ENCODE measurements at places on chromosomes 3 and 15. TPM values are rescaled to one million over a fixed set of nuclear protein-coding genes. Genes with fewer than 3 reads are reported as not detected.
A peak's percentile ranks its signal among the peaks of the same experiment; 100 is the strongest.

DNA sequence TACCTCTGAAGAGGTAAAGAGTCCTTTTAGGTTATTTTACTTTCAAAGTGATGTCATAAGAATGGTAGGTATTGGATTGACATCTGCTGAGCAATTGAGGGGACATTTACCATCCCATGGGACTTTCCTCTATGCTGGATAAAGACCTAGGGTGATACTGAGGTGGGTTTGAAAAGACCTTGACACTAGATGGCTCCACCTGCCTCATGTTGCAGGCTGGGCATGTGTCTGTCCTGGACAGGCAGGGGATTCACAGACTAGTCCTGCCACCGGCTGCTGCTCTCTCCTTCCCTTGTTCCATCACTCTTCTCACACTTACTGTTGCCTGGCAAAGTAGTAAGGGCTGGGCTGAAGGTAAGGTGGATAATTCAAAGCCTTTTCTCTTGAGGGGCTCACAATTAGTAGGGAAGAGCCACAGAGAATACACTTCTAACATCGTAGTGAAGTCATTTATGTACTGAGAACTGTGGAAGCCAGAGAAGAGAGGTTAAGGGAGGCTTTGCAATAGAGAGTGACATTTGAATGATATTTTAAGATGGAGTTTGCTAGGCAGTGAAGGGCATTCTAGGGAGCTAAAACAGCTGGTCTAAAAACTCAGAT is 27.7 kb downstream of the TRAK1 start:
- H3K27ac ChIP-seq = peak overlapping the region; percentile 85
- peak; percentile 34 for DNase-seq
- H3K4me1 ChIP-seq = peaks cover 80% of the 10 kb centered on the region
- H3K36me3 ChIP-seq = peaks cover 11% of the 10 kb centered on the region
- H3K27me3 ChIP-seq = no peaks in the 10 kb centered on the region

DNA sequence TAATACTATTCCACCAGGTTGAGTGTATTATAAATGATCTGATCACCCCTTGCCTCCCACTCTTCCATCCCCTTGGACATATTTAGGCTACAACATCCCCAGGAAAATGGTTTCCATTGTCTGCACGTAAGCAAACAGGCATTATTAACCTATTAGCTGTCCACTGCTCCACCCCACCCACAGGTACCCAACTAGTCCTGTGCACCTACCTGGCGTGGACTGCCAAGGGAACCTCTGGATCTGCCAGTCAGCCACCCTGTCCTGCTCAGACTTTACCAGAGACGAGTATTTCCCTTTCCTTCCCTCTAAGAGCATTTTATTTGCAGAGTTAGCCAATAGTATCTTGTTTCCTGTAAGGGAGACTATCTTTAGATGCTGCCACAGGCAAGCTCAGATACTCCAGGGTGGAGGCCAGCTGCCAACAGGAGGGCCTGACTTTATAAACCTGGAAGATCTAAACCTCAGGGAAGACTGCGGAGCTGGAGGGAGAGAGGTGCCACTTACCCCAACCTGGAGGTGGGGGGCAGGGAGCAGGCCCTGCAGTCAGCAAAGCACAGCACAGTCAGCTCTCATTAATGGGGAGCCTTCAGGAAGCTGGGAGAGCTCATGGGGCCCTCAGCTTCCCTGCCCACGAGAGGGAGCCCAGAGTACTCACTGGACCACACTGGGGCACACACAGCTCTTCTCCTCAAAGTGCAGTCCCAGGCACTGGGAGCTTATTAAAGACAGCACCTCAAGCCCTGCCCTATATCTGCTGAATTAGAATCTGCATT is at the start of gene CX3CR1:
Gene CX3CR1, minus strand, starts transcription at position 292 of the 773 bp plus-strand sequence. CDS start 13,527 bp downstream, outside the sequence.
- H3K27me3 ChIP-seq = peaks cover 8% of the 10 kb centered on the region
- H3K27ac ChIP-seq = no peak within 1 kb of the TSS
- no peak for DNase-seq
- H3K4me1 ChIP-seq = peaks cover 25% of the 10 kb centered on the region
- no peak within 1 kb of the TSS for H3K4me3 ChIP-seq

DNA sequence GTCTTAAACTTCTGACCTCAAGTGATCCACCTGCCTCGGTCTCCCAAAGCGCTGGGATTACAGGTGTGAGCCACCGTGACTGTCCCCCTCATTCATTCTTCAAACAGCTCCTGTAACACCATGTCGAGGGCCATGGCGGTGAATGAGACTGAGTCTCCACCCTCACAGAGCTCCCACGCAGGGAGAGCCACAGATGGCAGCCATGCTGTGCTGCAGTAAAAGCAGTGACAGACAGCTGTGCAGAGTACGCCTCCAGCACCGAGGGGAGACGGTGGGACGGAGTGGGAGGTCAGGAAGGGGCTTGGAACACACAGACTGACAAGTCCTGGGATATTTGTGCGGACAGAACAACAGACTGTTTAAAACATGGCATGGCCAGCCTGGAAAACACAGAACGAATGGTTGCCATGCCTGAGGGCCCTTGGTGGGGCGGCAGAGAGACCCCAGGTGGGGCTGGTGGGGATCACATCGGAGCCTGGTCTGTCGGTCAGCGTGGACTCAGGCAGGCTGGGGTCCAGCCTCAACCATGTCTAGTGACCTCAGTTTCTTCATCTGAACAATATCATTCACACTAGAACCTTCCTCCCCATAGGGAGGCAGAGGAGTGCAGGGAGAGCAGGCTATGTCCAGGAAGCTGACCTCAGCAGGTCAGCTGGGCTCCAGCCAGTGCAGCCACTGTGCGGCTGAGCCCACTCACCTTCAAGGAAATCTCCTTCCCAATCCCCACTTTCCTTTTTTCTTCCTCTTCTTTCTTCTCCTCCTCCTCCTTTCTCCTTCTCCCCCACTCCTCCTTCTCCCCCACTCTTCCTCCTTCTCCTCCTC is 20.6 kb upstream of the LCTL start:
- H3K36me3 ChIP-seq = no peaks in the 10 kb centered on the region
- H3K27ac ChIP-seq = no peak overlapping the region
- H3K27me3 ChIP-seq = peaks cover 23% of the 10 kb centered on the region
- no peak overlapping the region for H3K4me3 ChIP-seq
- DNase-seq = no peak

GRCh38 chr3:12869035-12869621 is 27.8 kb upstream of the RPL32 start:
- DNase-seq = no peak
- H3K36me3 ChIP-seq = no peaks in the 10 kb centered on the region
- H3K4me3 ChIP-seq = no peak overlapping the region
- peaks cover 14% of the 10 kb centered on the region for H3K4me1 ChIP-seq
- no peak overlapping the region for H3K27ac ChIP-seq

- no peak for DNase-seq
- peaks cover 43% of the 10 kb centered on the region for H3K27me3 ChIP-seq
- H3K27ac ChIP-seq = no peak overlapping the region
- no peaks in the 10 kb centered on the region for H3K4me1 ChIP-seq
Measured at GRCh38 chr15:80241508-80241907, 10.5 kb downstream of the CTXND1 start.

GRCh38 chr3:35223632-35224394 is 415.5 kb upstream of the ARPP21 start:
- DNase-seq = no peak
- H3K27ac ChIP-seq = no peak overlapping the region
- peaks cover 6% of the 10 kb centered on the region for H3K36me3 ChIP-seq
- no peaks in the 10 kb centered on the region for H3K4me1 ChIP-seq

DNA sequence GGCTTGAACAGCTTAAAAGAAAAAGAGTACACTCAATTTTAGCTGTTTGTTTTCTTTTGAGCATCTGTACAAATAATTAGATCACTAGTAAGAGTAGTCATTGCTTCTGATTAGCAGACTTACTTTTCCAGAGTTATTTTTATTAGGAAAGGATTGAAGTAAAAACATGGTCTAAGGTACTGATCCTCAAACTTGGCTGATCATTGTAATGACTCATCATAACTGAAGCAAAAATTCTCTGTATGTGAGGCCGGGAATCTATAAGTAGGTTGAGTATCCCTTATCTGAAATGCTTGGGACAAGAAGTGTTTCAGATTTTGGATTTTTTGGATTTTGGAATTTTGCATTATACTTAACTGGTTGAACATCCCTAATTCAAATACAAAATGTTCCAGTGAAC is 12.4 kb downstream of the NMD3 start:
- H3K36me3 ChIP-seq = peaks cover 19% of the 10 kb centered on the region
- H3K4me3 ChIP-seq = no peak overlapping the region
- peak overlapping the region; percentile 23 for H3K27ac ChIP-seq
- peaks cover 13% of the 10 kb centered on the region for H3K4me1 ChIP-seq
- no peak for DNase-seq
- H3K27me3 ChIP-seq = no peaks in the 10 kb centered on the region

DNA sequence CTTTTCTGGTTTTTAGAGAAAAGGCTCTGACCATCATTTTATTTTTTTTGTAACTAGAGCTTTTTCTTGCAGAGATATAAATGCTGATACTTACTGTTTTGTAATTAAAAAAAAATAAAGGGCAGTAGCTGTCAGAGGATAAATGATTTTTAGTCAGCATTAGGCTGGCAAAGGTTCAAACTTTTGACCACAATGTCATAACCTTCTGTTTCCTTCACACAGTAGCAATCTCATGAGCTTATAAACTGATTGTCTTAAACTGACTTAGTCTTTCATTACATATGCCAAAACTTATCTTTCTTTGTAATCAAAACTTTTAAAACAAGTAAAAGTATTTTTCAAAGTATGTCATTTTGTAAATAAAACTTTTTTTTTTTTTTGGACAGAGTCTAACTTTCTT is 841.9 kb downstream of the OTOL1 start:
- H3K4me1 ChIP-seq = peaks cover 15% of the 10 kb centered on the region
- H3K36me3 ChIP-seq = peaks cover 14% of the 10 kb centered on the region
- no peak overlapping the region for H3K27ac ChIP-seq
- H3K4me3 ChIP-seq = no peak overlapping the region
- peaks cover 4% of the 10 kb centered on the region for H3K27me3 ChIP-seq
- DNase-seq = no peak

DNA sequence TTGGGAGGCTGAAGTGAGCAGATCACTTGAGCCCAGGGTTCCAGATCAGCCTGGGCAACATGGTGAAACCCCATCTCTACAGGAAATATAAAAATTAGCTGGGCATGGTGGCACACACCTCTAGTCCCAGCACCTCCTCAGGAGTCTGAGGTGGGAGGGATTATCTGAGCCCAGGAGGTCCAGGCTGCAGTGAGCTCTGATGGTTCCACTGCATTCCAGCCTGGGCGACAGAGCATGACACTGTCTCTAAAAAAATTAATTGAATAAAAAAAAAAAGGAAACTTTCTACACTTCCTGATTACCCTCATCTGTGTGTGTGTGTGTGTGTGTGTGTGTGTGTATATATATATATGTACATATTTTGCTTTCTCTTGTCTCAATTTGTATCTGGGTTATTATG is 31.4 kb downstream of the DIPK2A start:
- peaks cover 7% of the 10 kb centered on the region for H3K4me1 ChIP-seq
- no peak for DNase-seq
- H3K27ac ChIP-seq = no peak overlapping the region
- H3K4me3 ChIP-seq = no peak overlapping the region
- no peaks in the 10 kb centered on the region for H3K27me3 ChIP-seq

- DNase-seq = no peak
- no peak overlapping the region for H3K4me3 ChIP-seq
- peaks cover 18% of the 10 kb centered on the region for H3K27me3 ChIP-seq
- H3K4me1 ChIP-seq = no peaks in the 10 kb centered on the region
- no peak overlapping the region for H3K27ac ChIP-seq
- H3K36me3 ChIP-seq = peaks cover 12% of the 10 kb centered on the region
Measured at GRCh38 chr15:68833700-68834331, 13.1 kb upstream of the ANP32A start.

GRCh38 chr3:58175187-58175436 is 35.7 kb downstream of the DNASE1L3 start:
- H3K4me1 ChIP-seq = peaks cover 13% of the 10 kb centered on the region
- DNase-seq = no peak
- H3K27ac ChIP-seq = peak overlapping the region; percentile 55
- no peaks in the 10 kb centered on the region for H3K36me3 ChIP-seq

DNA sequence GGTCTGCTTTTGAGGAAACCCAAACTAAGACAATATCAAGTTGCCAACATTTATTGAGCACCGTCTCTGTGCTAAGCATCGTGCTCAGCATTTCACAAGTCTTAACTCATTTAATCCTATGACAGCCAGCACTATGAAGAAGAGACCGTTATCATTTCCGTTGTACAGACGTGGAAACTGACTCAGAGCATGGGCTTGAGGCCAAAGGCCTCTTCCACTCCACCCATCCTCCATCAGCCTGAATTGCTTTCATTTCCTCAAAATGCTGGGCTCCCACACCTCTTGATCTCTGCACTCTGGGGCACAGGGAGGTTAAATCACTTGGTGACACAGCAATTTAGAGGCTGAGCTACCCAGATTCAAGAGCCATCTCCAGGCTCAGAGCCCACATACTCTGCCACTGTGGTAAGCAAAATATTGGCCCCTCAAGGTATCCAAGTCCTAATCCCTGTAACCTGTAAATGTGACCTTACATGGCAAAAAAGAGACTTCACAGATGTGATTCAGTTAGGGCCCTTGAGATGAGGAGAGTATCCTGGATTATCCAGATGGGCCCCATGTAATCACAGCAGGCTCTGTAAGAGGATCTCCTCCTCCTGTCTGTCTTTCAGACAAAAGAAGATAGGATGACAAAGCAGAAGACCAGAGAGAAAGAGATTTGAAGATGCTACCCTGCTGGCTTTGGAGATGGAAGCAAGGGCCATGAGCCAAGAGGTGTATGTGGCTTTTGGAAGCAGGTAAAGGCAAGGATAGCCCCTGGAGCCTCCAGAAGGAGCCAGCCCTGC is 24.3 kb upstream of the FLNB start:
- no peaks in the 10 kb centered on the region for H3K27me3 ChIP-seq
- peaks cover 42% of the 10 kb centered on the region for H3K4me1 ChIP-seq
- peak overlapping the region; percentile 87 for H3K27ac ChIP-seq
- peak overlapping the region; percentile 64 for H3K4me3 ChIP-seq

DNA sequence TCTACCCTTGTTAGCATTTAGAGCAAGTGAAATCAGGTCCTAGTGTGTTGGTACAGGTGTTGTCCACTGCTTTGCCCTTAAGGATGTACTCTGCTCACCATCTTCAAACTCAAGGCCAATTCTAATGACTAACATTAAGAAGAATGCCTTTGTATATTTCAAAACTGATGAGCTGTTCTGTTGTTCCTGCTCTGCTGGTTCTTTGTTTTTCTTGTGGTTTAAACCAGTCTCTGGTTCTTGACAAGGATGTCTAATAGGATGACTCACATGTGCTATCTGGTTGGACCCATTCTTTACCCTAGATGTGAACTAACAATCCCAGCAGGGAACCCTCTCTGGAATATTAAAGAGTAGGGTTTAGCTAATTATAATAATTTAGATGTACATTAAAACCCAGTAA is 17.3 kb downstream of the ABHD5 start:
- peaks cover 54% of the 10 kb centered on the region for H3K4me1 ChIP-seq
- peaks cover 21% of the 10 kb centered on the region for H3K36me3 ChIP-seq
- no peaks in the 10 kb centered on the region for H3K27me3 ChIP-seq
- H3K4me3 ChIP-seq = no peak overlapping the region
- peak overlapping the region; percentile 47 for H3K27ac ChIP-seq

GRCh38 chr3:39911465-39912309 is 102.3 kb downstream of the MYRIP start:
- peaks cover 58% of the 10 kb centered on the region for H3K4me1 ChIP-seq
- H3K27me3 ChIP-seq = no peaks in the 10 kb centered on the region
- no peak overlapping the region for H3K4me3 ChIP-seq
- H3K36me3 ChIP-seq = no peaks in the 10 kb centered on the region
- DNase-seq = peak; percentile 45

NR1I2 gene
- not detected for total RNA-seq

TATDN2 gene
- total RNA-seq = 30.3 TPM

CALML4 gene
- total RNA-seq = 1.0 TPM

ISG20 gene
- total RNA-seq = 0.66 TPM

CLRN1 gene
- total RNA-seq = not detected

SENP2 gene
- 40.6 TPM for total RNA-seq

CPEB1 gene
- total RNA-seq = 4.5 TPM

PCLAF gene
- 29.0 TPM for total RNA-seq

GMPPB gene
- 30.2 TPM for total RNA-seq

NANOGP8 gene
- total RNA-seq = not detected

IMPG2 gene
- 0.05 TPM for total RNA-seq

SOX14 gene
- total RNA-seq = not detected

Data from HFFc6 (cell line).